ENCODE measurements at places on chromosomes 5 and 9. TPM values are rescaled to one million over a fixed set of nuclear protein-coding genes. Genes with fewer than 3 reads are reported as not detected.
A peak's percentile ranks its signal among the peaks of the same experiment; 100 is the strongest.

Gene FEM1C
- 14.3 TPM for total RNA-seq

Gene HRH2
- 4.4 TPM for total RNA-seq

Gene HAVCR1
- not detected for total RNA-seq

Gene SLC45A2
- 2.0 TPM for total RNA-seq

Gene LPAR1
- 69.0 TPM for total RNA-seq

Gene PAPPA
- 0.20 TPM for total RNA-seq

Gene SPINK14
- not detected for total RNA-seq

Gene BHMT2
- total RNA-seq, result not detected

Gene F12
- total RNA-seq, result 0.12 TPM

DNA sequence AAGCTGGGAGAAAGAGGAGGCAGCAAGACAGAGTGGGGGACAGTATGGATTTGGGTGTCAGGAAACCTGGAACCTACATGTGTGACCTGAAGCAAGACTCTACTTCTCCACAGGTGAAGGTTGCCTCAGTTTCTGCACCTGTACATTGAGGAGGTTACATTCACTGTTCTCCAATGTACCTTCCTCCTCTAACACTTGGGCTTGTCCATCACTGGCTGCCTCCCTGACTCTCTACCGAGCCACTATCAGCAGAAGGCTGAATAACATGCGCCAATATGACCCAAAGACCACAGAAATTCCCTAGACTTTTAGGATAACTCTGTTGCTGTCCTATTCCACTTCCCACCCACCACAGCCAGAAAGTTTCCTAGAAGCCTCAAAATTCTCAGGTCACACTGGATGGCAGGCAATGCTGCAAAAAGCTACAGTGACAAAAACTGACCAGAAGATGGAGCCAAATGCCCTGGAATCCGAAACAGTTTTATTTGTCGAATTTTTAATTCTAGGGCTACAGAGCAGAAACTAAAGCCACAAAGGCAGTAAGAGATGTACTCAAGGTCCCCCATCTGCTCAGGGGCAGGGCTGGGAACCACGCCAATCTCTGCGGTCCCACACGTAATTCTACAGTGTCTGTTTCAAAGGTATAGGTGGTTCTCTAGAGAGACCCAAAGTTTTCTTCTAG is 64.4 kb downstream of the FAM114A2 start:
- peak; percentile 29 for DNase-seq

GRCh38 chr9:129143031-129143927 is 32.1 kb downstream of the PTPA start:
- DNase-seq, result peak; percentile 77

DNA sequence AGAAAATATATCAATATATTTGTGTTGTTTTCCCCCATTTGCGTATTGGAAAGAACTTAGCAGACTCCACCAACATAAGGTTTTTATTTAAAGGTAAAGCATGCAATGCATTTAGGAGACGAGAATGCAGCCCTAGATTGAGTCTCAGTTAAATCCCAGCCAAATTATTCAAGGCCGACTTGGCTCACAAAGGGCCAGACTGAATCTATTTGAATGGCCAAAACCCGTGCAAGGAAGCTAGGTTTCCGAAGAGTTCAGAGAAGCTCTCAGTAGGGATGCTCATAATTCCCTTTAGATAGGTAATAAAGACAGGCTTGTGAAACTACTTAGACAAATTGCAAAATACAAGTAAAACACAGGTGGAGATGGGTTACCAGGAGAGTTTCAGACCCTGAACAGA is 520.3 kb downstream of the CDH9 start:
- DNase-seq, result no peak

DNA sequence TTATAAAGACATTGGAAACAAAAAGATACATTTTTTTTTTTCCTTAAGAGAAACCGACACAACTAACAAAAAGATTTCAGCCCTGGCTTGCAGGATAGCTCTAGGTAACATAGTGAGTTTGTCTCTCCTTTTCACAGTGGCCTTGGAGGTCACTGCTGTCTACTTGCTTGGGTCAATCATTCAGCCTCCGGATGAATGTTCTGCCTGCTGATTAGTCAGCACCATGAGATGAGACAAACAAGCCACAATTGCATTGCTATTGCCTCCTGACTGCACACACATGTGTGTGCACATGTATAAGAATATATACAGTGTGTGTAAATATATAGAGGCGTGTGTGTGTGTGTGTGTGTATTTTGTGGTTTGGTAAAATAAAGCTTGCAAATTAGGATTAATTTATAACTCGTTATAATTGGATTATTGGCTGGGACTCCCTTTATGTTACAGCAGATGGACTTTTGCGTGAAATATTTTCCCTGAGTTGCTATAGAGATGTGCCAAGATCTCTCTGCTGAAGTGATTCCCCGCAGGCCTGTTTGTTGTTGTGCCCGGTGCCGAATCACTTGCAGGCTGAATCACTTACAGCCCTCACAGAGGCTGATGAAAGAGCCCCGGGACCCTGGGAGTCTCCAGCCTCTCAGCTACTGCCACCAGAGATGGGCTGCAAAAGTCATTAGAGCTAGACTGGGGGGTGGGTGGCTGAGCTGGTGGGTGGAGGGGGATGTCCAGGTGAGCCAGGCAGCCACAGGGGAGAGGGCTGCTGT is 161.2 kb downstream of the FGF18 start:
- DNase-seq, result peak; percentile 65

GRCh38 chr5:16140417-16140816 is 39.2 kb downstream of the MARCHF11 start:
- no peak for DNase-seq

- peak; percentile 61 for DNase-seq
Measured at GRCh38 chr9:35905051-35905781, 786 bp upstream of the HRCT1 start.

- DNase-seq, result peak; percentile 38
Measured at GRCh38 chr5:6454628-6455053, 6.0 kb downstream of the UBE2QL1 start.

GRCh38 chr5:80654054-80654390 is 430 bp upstream of the MSH3 start:
- DNase-seq, result peak; percentile 10

DNA sequence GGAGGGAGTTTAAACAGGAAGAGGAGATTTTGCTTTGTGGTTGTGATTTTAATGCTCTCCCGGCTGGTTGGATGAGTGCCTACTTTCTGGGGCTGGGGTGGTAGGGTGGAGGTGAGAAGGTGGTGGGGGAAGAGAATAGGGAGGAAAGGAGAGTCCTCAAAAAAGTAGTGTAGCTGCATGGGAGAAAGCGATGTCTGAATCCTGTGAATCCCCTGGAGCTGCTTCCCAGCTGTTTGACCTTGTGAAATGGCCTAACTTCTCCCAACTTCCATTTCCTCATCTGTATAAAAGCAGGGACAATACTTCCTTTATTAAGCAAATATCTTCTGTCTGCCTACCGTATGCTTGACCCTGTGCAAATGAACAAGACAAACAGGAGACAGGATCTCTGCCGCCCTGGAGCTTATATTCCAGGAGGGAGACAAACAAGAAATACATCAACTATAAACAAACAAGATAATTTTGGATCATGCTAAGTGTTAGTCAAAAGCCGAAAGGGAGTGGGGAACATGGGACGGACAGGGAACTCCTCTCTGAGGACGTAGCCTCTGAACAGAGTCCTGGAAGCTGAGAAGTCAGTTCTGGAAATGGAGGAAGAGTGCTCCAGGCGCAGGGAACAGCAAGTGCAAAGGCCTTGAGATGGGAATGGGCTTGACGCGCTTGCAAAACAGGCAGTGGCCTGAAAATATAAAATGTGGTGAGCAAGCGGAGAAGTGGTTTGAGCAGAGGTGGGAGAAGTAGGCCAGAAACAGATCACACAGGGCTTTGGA is 103.5 kb downstream of the SPRY4 start:
- DNase-seq, result no peak

DNA sequence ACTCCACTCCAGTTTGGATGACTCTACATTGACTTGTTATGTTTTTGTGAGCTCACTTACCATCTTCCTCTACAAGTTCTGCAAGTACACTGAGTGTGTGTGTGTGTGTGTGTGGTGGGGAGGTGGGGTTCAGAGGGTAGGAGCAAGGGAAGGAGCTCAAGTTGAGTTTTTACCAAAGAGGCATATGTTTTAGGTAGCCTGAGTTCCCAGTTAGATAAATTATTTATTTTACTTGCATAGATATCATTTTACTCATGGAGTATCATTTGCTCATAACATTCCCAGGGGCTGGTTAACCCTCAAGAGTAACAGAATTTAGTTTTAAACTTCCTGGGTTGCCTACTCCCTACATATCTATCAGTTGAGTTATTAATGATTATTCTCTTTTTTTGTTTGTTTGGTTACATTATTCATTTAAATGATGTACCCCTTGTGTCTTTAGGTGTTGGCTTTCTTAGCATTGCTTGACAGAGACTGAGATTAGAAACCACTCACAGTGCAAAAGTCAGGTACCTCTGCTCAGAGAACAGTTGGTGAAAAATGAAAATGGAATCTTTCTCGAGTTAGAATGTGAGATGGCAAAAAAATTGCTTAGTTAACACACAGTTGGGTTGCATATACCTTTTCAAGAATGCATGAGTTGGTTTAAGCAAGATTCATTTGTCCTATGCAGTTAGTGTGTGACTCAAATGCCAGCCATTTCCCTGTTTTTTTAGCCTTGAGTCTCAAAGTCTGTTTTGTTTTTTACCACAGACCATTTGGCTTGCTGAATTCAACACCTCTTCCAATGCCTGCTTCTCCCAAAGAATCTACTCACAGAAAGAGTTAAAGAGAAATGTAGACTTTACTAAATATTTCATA is 29.2 kb downstream of the TNFSF8 start:
- DNase-seq, result no peak

- DNase-seq, result no peak
Measured at GRCh38 chr5:31884896-31885295, 246.0 kb downstream of the PDZD2 start.

DNA sequence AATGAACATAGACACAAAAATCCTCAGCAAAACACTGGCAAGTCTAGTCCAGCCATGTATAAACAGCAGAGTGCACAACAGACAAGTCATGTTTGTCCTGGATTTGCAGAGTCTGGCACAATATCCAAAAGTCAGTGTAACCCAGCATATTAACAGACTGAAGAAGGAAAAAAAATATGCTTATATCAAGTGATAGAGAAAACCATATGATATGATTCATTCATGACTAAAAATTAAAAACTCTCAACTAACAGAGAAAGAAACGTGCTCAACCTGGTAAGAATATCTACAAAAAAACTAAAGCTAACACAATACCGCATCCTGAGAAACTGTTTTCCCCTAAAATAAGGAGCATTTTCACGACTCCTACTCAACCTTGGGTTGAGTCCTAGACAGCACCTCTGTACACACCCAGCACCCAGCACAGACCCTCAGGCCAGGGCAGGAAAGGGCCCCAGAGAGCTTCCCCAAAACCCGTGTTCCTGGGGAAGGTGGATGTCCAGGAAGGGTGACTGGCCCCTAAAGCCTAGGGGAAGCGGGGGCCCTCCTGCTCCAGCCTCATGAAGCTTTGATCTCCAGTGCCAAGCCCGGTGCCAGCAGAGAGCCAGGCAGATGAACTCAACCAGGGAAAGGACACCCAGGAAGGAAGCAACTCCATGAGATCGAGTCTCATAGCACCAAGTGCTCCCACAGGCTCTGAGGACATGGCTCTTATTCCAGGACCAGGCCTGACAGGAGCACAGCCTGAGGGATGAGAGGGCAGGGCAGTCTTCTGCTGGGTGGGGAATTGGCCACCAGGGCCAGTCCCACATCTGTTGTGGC is 38.9 kb downstream of the ADAMTS2 start:
- DNase-seq, result no peak

DNA sequence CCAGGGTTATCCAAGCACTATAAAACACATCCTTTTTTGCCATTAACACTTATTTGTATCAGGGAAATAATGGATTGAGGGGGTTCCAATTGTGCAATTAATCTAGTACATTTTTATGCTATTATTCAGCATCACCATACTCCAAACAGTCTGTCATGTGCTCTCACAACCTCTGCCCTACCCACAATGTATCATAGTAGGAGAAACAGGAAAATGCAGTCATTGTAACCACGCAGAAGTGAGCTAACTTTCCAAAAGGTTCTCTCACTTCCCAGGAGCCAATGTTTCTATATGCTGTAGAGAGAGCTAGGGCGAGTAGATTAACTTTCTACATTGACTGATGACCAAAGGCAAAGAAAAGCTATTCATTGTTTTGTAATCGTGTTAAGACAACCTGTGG is 29.8 kb downstream of the DAB2 start:
- peak; percentile 23 for DNase-seq

GRCh38 chr9:137498720-137499150 is 39.6 kb upstream of the NSMF start:
- no peak for DNase-seq

DNA sequence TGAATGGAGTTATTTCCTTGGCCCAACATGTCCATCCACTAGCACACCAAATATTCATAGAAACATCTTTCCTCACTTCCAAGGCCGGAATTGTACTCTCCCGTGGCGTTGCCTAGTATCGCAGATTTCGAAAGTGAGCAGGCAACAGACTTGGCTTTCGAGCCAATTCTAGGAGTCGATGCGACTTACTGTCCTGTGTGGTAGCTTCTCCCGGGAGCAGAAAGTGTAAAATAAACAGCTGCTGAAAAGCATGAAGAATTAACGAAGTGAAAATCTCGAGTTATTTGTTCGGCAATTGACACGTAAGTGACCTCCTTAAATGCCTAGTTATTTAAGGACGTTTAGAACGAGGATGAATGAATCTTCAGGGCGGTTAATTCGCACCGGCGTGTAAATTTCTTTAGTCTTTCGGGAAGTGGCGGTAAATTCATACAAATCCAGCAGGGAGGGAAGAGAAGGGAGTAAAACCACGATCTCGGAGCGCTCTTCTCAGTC is 449 bp upstream of the PCSK5 start:
- peak; percentile 32 for DNase-seq

DNA sequence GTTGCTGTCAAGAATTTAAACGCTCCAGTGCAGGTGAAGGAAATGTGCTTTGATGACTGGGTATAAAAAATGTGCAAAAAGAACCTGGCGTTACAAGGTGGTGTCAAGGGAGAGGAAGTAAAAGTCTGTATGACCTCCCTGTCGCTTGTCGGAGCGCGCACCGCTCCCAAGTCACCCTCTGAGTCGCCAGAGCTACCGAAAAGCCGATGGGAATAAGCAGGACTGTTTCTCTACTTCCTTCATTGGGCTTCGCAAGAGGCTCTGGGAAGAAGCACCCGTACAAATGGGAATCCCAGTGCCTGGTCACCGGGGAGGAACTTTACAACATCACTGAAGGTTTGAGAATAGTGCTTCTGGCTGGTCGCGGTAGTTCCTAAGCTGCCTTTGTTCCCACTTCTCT is 1.3 kb upstream of the DMRT2 start:
- no peak for DNase-seq

DNA sequence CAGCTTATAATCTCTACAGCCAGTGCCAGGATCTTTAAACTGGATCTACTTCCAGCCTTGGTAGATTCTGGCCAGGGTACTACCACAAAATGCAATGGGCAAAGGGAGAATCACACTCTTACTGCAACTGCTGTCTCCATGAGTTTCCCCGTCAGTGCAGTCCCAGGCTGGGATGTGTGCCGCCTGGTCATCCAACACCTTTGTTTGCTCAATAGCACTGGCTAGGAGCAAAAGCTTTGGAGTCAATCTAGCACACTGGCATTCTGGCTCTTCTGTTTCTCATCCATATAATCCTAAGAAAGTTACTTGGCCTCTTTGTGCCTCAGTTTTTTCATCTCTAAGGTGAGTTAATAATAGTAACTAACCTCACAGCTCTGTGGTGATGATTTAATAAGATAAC is 96.9 kb downstream of the FBN2 start:
- no peak for DNase-seq

- no peak for DNase-seq
Measured at GRCh38 chr5:35160486-35161116, 69.7 kb downstream of the PRLR start.

GRCh38 chr5:1633605-1634336 is 110.0 kb upstream of the LPCAT1 start:
- DNase-seq, result peak; percentile 70

- no peak for DNase-seq
Measured at GRCh38 chr9:70615464-70616138, 201.1 kb upstream of the KLF9 start.
